ENCODE measurements at places on chromosomes 4 and X.

DNA sequence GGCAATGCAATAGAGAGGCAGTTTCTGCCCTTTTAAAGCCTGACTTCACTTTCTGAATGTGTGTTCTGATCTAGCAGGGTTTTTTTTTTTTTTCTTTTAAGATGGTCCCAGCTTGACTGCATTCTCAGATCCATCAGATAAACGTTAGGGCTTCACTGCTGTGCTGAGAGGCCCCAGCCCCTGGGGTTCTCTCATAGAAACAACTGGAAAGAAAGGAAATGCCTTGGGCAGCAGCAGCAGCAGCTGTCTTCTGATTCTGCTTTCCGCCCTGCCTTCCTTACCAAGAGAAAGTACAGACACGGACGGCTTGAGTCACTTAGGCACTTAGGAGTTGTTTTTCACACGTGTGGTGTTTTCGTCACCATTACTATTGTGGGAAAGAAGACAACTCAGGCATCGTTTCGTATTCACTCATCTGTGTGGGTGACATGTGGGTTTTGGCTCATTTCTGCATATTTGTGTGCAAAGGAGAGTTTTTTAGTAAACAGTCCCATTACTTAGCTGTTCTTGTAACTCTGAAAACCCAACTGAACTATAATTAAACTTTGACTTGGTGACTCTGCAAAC lies 172.0 kb downstream of the PTTG2 start:
- no peak for DNase-seq

- no peak for DNase-seq
Measured at GRCh38 chr4:954211-955020, 19.0 kb downstream of the DGKQ start.

GRCh38 chr4:39228377-39228776 lies 46.0 kb downstream of the WDR19 start:
- no peak for DNase-seq

DNA sequence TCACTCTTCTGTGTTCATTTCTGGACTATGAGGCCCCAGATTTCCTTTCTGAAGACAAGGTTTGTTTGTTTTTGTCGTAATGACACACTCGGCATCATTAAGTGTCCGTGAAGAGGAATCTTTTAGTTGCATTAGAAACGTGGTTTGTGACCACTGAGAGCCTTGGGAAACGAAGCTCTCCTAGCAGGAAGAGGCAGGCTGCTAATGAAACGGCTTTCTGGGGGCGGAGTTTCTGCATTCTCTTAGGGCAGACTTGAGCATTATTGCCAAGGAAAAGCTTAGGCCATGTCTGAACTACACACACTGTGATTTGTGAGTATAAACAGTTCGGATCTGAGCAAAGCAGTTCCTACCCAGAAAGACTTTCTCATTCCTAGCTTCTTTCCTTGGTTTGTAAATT lies 64.0 kb downstream of the SOX3 start:
- DNase-seq = no peak

GRCh38 chrX:38018766-38019425 lies 12.5 kb downstream of the SYTL5 start:
- DNase-seq = no peak

GRCh38 chr4:84070289-84070688 lies 428.8 kb downstream of the NKX6-1 start:
- DNase-seq = no peak

DNA sequence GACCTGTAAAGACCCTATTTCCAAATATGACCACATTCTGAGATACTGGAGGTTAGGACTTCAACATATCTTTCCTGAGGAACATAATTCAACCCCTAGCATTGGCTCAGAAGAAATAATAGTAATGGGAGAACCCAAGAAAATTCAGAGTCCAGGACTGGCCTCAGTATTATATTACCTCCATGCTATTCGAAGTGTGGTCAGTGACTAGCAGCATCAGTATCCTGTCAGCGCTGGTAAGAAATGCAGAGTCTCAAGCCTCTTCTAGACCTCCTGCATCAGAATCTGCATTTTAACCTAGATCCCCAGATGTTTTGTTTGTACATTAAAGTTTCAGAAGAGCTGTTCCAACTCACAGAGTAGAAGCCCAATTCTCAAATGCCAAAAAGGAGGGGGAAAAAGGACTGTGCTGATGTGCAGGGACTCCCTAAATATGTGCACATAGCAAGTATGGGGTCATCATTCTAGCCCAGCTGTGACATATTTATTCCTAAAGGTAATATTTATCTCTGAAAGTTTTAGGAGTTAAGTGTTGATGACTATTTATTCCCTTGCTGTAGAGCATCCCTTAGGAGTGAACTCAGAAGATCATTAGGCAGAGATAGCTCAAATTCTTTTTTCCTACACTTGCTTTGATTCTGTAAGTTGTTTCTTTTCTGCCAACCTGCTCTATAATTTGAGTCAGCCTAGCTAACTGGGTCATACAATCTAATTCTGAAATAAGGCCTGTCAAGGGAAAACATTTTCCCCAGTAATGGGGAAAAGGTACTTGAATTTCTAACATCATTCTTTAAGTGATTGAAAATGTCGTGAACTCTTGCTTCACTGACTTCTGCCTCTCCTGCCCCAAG lies 361.9 kb downstream of the ARHGAP24 start:
- no peak for DNase-seq

- DNase-seq = no peak
Measured at GRCh38 chrX:10327651-10328050, 170.9 kb downstream of the CLCN4 start.

Measured in NCI-H774 (cell line).